ENCODE measurements at places on chromosomes 2 and 18.
A peak's percentile ranks its signal among the peaks of the same experiment; 100 is the strongest.

DNA sequence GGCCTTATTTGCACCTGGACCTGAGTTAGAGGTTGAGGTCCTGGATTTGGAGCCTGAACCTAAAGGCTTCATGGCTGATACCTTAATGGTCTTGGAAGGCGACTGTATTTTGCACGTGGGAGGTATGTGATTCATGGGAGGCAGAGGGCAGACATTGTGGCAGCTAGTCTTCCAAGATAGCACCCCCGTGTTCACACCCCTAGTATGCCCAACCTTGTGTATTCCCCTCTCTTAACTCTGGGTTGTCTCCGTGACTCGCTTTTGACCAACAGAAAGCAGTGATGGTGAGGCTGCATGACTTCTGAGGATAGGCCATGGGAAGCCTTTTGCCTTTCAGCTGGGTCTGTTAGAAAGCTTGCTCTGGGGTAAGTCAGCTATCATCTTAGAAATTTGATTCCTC, 45.8 kb upstream of the HAAO start:
- no peak for DNase-seq

DNA sequence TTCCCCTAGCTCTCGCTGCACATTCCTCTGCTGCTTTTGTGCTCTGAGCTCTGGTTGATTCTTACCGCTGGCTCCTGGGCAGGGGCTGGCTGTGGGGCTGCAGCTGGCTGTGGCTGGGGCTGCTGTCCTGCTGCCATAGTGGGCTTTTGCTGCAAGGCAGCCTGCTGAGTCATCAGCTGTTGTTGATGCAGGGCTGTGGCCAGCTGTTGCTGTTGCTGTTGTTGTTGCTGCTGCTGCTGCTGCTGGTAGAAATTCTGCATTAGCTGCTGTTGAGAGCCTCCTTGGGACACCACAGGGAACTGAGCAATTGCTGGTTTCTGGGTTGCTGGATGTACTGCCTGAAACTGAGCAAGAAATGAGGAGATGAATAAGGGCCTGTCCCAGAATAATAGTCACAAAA, 77.2 kb upstream of the NFU1 start:
- DNase-seq, result no peak

GRCh38 chr2:69565431-69565839, 78.1 kb downstream of the AAK1 start:
- peak; percentile 24 for DNase-seq

DNA sequence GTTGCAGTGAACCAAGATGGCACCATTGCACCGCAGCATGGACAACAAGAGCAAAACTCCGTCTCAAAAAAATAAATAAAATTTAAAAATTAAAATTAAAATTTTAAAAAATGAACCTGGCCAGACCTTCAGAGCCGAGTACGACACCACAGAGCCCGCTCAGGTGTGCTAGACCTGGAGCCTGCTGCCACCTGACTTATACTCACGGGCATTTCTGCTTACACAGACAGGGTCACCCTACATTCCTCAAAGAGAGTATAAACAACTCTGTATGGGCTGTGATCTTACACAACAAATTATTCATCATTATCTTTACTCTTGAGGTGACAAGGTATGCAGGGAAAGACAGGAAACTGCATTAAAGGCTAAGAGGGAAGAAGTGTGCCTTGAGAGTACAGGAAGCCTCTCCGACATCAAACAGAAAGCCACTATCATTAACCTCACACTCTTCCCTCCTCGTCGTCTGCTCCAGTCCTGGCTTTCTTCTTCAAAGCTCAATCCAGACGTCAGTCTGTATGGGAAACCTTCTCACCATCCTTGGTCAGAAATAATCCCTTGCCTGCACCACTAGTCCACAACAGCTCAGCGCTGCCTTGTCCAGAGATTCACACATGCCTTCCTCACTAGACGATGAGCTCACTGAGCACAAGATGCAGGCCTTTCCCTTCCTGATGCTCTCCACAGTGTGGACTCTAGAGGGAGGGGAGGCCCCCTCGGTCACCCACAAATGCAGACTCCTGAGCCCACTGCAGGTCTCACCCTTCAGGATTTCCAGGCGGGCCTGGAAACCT, 56.2 kb downstream of the UXS1 start:
- no peak for DNase-seq

DNA sequence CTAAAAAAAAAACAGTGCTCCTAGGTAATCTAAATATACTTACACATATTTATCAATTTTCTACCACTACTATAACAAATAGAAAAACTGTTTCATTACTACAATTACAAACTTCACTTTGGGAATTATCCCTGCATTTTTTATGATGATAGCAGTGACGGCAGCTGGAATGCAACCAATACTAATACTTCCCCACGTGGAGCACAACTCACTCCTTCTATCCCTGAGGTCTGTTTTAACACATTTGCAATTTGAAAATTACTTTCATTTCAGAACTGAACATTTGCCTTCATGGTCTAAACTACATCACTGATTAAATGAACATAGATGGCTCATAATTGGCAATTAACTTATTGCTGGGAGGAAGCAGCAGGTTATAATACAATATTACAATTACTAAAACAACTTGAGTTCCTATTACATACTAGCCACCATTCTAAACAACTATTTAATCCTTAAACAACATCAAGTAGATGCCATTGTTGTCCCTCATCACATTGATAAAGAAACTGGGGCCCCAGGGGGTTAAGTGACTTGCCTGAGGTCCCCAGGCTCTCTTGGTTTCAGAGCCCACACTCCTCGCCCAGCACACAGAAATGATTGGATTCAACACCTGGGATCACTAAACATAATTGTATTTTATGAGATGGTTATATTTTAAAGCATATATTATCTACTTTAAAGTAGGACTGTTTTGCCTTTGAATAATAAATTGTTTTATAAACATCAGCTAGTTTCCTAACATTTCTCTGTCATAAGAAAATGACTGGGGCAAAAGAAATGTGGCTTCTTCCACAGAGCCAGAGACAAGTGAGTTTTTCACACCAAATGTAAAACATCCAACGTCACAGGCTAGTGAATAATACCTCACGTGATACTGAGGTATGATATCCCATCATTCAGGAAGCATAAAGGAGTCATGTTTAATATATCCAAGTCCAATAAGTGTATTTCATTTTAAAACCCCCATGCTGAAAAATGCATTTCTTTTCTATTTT, 6.2 kb downstream of the COLEC12 start:
- no peak for DNase-seq

GRCh38 chr2:106638580-106638979, 151.4 kb downstream of the CD8B2 start:
- no peak for DNase-seq

DNA sequence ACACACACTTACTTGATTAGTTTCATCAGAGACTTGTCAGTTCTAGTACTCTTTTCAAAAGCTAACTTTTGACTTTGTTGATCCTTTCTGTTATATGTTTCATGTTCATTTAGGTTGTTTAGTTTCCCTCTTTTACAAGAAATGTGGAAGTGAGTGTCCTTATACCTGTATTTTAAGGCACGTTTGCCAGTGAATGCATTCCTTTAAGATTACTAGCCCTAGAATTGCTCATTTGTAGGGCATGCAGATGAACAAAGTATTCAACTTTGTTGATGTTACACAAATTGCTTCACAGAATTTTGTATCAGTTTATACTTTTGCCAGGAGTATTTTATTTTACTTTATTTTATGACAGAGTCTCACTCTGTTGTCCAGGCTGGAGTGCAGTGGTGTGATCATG, 6.3 kb downstream of the IL1RL2 start:
- no peak for DNase-seq

- DNase-seq, result peak; percentile 13
Observed at GRCh38 chr18:48408111-48408726, 964 bp downstream of the ZBTB7C start.

GRCh38 chr18:61388010-61388409, 54.8 kb downstream of the CDH20 start:
- DNase-seq, result no peak

- no peak for DNase-seq
Observed at GRCh38 chr2:100291152-100291970, 30.9 kb downstream of the LONRF2 start.

GRCh38 chr2:159035790-159036411, 67.5 kb downstream of the TANC1 start:
- DNase-seq, result no peak

DNA sequence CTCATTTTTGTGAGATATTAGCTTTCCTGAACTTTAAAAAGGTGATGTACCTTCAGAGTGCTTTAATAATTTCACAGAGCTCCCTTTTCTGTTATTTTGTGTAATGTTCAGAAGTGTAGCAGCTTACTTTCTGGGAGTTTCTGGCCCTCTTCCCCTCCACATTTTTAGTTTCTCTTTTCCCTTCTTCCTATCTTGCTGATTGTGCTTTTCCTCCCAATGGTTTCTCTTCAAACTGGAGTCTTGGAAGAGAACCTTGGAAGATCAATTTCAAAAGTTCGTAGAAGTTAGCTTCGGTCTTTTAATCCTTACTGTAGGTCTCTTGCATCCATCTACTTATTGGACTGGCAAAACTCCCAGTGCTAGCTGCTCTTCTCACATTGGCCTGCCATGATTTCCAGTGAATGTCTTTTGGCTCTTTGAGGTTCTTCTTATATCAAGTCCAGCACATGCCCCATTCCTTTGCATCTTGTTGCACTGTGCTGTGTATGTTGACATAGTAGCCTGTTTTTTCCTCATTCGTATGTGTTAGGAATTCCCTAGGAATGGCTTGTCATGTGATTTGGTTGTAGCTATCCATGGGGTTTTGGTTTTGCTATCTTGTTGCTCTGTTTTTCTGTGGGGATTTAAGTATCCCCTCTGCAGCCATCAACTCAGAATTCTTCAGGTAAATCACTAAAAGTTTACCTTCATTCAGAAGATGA, 7.8 kb downstream of the CCNT2 start:
- DNase-seq, result no peak

DNA sequence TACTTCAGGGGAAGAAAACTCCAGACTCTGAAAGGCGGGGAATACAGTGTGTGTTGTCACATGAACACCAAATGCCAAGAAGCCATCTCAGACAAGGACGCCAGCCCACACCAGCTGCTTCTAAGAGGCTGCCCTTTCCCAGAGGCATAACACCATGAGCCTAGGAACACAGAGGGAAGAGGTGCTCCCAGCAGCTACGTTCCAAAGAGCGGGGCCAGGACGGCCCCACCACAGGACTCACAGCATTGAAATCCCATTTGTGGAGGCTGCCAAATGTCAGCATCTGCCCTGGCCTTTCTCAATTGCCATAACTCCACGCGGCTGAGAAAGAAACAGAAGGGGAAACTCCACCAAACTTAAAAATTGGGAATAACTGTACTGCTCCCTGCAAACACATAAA, 20.1 kb upstream of the ID2 start:
- no peak for DNase-seq

DNA sequence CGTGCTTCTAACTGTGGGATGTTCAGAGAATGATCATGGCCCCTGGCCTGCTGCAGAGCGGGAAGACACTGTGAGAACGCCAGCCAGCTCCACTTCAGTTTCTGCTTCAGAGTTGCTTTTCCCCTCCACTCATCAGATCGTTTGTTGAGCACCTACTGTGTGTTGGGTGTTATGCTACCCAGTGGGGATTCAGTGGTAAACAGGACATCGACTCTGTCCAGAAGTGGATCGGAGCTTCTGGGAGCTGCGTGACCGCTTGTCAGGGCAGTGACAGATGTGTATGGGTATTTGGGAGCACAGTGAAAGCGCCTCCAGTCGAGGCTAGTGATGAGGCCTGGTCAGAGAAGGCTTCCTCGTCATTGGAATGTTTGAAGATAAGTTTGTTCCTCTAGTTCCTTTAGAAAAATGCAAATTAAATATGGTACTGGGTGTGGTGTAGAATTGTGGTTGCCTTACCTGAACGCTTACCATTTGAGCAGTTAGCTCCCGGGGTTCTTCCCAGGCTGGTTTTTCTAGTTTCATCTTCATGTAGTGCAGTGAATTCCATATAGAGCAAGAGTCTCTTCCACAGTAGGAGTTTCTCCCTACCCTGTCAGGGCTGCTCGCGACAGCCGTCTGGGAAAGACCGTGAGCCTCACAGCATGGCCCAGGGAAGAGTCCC, 2.8 kb downstream of the RAB12 start:
- DNase-seq, result no peak

GRCh38 chr2:120546048-120546864, 189.4 kb upstream of the GLI2 start:
- no peak for DNase-seq

GRCh38 chr2:240596080-240596460, 9.5 kb downstream of the CAPN10 start:
- no peak for DNase-seq

DNA sequence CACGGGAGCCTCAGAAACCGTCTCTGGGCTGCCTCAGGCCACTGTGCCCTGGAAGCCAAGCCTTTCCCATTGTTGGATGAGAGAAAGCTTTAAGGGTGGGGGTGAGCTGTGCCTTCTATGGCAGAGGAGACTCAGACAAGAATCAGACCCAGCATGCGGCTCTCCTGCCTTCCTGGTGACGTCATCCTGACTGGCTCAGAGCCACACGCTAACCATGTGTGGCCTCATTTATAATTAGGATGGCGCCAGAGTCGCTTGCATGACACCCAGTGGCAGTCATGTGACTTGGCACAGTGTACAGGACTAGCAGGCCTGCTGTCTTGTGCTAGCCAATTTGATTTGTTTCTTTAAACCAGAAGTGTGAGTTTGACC, 99.1 kb downstream of the SH3BP4 start:
- no peak for DNase-seq

DNA sequence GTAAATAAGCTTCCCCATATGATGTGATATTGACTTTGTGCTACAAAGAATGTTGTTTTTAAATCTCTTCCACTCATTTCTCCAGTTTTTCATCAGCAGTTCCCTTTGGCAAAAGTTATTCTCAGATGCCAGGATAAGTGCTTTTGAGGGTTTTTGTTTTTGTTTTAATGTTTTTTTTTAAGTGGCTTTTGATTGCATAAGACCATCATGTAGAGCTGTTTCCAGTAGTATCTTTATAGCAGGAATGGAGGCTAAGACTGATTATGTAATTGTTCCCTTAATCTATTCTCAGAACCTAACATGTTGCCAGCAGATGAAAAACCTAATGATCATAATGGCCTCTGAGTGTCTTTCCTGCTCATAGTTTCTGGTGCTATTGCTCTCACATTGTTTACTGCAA, 77.9 kb downstream of the CABLES1 start:
- no peak for DNase-seq

GRCh38 chr2:223264541-223265193, 212.7 kb downstream of the KCNE4 start:
- no peak for DNase-seq

DNA sequence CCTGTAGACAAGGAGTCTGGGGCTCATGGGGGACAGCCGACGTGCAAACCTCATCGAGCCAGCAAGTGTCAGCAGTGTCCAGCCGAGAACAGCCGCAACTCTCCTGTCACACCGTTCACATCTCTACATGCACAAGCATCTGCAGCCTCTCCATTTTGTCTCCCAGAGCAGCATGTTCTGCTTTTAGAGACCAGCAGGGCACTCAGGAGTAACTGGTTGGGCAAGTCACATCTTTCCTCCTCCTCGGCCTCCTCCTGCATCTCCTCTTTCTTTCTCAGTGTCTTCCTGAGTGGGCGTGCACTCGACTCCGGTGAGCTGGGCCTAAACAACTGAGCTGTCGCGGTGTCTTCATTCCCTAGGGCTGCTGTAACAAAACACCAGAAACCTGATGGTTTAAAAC, 249.9 kb downstream of the SH3BP4 start:
- no peak for DNase-seq

- peak; percentile 31 for DNase-seq
Observed at GRCh38 chr2:63049211-63049969, 1.2 kb upstream of the OTX1 start.

Measured in GM06990 (cell line).